ENCODE measurements at places on chromosomes 7 and 10.
A peak's percentile ranks its signal among the peaks of the same experiment; 100 is the strongest.

DNA sequence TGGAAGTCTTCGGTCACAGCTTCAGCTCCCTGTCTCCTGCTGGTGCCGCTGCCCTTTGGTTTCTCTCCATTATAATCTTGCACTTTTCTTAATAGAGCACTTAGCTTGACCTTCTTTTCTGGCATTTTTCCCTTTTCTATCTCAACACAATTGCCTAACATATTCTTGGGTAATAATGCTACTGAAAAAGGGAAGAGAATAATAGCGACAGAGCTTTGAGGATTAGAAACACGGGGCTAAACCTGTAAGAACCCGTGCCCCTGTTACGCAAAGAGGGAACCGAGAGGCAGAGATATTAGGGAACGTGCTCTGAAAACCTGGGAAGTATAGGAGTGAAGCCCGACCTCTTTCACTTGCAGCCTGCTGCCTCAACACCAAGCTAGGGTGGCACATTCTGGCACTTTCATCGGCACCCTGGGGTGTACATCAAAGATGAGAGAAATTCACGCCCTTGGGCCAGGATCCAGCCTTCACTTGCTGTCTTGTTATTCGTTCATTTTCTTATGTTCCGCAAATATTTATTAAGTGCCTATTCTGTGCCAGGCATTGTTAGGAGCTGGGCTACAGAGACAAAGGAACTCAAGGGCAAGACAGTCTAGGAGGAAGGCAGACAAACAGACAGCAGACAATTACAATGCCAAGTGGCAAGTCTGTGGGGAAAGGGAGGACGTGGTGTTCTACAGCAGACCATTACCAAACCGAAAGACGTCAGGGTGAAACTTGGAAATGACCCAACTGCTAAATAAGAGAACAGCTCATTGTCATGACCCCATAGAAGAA is 33.0 kb upstream of the GALNTL5 start:
- DNase-seq = no peak

- DNase-seq = no peak
Measured at GRCh38 chr7:157402911-157403534, 66.2 kb downstream of the DNAJB6 start.

GRCh38 chr7:140263277-140263676 is 86.5 kb upstream of the KDM7A start:
- DNase-seq = peak; percentile 71

DNA sequence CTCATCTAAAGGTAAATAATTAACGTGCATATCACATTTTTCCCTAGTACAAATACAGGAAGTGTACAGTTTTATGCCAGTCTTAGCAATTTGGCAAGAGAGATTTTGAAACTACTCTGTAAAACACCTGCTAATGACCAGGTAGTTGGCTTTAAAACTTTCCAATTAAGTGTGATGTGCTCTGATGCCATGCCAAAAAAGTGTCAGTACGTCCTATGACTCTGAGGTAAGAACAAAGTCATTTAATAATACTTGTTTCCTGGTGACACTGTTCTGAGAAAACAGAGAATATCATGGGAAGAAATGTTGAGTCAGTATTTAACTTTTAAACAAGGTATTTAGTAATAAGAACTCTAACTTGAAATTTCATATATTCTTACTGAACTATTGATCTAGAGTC is 9.6 kb downstream of the PDZD8 start:
- no peak for DNase-seq

DNA sequence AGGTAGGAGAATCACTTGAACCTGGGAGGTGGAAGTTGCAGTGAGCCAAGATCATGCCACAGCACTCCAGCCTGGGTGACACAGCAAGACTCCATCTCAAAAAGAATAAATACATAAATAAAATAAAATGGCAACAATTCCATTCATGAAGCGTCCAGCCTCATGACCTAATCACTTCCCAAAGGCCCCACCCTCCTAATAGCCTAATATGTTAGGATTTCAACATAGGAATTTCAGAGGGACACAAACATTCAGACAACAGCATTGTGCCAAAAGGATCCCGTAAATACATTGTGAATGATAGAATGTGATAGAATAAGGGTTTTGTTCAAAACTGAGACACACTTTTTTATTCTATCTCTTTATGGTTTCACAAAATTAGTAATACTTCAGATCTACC is 90.3 kb downstream of the FAM107B start:
- no peak for DNase-seq

- no peak for DNase-seq
Measured at GRCh38 chr10:9547936-9548904, 1469.5 kb upstream of the CELF2 start.
